ENCODE measurements at places on chromosomes 13 and 19. TPM values are rescaled to one million over a fixed set of nuclear protein-coding genes. Genes with fewer than 3 reads are reported as not detected.

The ZNF302 gene
- total RNA-seq = 14.4 TPM

The HIPK4 gene
- not detected for total RNA-seq

The ERICH4 gene
- not detected for total RNA-seq

The GNG8 gene
- 14.1 TPM for total RNA-seq

The EFNB2 gene
- 0.30 TPM for total RNA-seq

The ZNF878 gene
- 0.49 TPM for total RNA-seq

All from activated CD4-positive, alpha-beta T cell treated with anti-CD3 and anti-CD28 coated beads, Interleukin-2, amount 10 ng/mL, durations not matched to agents 24 days and 14 days (primary cell).